ENCODE measurements at places on chromosomes 3 and 15.

DNA sequence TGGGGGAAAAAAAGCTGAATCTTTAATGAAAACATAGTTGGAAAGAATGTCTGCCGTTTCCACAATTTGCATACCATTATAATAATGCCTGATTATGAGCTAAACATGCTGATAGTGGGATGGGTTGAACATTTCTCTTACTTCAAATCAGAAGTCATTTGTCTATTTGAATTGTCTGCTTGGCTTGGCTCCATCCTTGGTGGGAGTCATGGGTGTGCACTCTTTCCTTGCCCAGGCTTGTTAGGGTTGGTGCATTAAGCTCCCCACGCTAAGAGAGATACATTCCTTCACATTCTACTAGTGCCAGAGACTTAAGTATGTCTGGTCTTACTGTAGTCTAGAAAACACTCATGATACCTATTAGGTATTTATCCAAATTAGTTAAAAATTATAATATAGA is 121.4 kb upstream of the RARB start:
- no peak for DNase-seq

DNA sequence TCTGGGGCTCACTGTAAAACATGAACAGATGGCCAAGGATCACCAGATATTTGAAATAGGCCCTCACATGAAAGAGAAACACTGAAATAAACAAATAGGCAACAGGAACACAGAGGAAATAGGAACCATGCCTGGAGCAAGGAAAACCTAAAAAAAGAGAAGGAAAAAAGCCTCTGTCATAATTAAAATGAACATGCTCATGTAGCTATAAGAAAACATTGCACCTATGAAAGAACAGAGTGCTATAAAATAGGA is 102.4 kb downstream of the RAB11A start:
- no peak for DNase-seq

DNA sequence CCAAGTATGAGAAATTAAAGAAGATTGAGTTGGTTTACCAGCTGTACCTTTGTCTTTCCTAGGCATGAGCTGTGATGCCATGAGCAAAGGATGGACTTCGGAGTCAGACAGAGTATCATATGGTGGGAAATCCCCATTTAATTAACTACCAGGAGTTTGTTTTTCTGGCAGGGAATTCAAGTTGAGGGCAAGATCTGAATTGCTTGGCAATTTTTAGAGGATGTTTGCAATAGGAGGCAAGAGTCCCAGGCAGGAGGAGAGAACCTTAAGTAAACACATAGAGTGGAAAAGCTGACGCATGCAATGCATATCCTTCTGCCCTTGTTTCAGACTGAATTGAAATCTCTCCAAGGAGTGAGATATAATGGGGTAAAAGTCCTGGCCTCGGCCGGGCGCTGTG is 569.7 kb upstream of the MDFIC2 start:
- DNase-seq, result no peak

DNA sequence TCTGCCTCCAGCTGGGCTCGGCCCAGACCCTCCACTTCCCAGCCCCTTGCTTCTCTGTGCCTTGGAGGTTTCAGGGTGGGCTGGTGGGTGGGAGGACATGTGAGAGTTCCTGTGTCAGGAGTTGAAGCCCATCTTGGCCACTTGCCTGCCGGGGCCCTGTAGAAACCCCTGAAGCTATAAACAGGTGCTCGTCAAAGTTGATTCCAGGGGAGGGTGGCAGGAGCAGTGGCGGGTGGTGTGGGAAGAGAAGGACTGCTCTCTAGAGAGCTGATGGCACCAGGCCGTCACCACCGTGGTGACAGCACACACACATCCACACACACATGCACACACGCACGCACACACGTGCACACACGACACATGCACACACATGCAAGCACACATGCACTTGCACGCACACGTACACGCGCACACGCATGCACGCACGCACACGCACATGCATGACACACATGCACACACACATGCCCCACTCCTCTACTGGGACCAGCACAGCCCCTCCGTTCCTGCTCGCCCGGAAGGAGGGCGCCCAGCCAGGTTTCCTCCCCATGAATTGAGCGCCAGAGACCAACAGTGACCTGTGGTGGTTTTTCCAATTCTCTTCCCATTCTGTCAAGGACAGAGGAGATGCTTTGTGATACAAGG is 56.3 kb upstream of the CGNL1 start:
- DNase-seq, result no peak

- DNase-seq, result no peak
Measured at GRCh38 chr3:87088993-87089841, 98.3 kb upstream of the VGLL3 start.

DNA sequence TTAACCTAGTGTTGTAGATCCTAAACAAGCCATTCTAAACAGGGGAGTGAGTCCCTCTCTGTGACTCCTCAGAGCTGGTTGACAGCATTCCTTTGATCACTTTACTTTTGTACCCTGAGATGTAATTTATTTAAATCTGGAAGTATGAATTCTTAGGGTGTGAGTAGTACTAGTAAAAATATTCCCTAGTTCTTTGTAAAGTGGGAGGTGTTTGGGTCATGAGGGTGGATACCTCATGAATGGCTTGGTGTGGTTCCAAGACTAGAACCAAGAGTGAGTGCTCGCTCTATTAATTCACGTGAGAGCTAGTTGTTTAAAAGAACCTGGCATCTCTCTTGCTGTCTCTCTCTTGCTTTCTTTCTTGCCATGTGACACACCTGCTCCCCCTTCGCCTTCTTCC is 223.7 kb downstream of the SQOR start:
- DNase-seq, result no peak

GRCh38 chr15:77584691-77585090 is 48.0 kb downstream of the LINGO1 start:
- DNase-seq, result no peak

DNA sequence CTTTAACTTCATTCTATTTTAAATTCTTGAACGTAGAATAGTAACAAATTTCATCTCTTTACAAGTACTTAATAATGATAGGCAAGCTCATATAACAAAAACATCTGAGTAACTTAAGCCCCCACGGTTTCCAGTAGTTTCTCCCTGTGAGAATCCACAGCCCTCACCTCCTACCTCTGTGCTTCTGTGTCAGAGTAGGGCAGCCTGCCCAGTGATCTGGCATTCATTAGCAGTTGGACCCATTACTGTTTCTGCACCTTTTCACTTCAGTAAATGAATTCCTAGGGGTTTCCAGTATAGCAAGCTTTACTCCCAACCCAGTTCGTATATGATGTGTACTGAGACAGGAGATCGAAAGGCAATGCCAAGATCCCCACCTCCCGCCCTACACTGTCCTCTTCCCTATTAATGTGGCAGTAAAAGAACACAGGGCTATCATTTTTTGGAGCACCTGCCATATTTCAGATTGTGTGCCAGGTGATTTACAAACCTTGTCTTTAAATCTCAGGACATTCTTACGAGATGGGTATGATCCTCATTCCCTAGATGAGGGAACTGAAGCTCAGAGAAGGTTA is 40.8 kb downstream of the EIF2AK4 start:
- DNase-seq, result no peak

DNA sequence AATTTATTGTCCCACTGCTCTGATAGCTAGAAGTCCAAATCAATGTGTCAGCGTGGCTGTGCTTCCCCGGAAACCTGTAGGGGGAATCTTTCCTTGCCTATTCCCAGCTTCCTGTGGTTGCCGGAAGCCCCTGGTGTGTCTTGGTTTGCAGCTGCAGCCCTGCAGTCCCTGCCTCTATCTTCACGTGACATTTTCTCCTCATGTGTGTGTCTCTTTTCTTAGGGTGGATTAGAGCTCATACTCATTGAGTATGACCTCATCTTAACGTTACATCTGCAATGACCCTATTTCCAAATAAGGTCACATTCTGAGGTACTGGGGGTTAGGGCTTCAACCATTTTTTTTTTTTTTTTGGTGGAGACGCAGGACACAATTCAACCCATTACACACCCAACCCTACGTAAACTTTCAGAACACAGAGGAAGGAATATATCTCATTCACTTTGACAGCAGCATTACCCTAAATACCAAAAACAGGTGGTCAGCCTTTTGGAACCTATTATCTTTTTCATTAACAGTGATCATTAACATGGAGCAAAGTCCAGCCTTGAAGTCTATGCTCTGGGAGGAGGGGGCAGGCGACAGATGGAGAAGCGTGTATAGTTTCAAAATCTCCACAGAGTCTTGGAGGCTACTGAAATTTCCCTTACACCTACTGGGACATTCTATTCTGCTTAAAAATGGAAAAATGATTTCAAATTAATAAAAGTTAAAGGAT is 88.6 kb downstream of the RYK start:
- no peak for DNase-seq

GRCh38 chr3:126293370-126294082 is 63.7 kb downstream of the KLF15 start:
- no peak for DNase-seq

- no peak for DNase-seq
Measured at GRCh38 chr3:113409676-113410075, 31.6 kb downstream of the CFAP44 start.

DNA sequence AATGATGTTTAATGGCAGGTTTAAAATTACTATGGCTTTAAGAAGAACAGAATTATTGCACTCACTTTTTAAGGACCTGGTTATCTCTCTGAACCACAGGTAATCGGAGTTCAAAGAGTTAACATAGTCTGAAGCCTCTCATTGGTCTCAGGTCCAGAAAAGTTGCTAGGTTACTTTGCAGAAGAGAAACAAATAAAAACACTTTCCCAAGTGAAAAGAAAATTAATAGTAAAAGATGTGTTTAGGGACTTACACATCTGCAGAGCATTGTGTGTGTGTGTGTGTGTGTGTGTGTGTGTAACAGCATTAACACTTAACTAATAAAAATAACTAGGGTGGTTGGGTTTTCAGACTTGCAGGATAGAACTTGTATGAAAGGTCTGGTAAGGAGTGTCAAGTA is 1.0 kb downstream of the MASP1 start:
- no peak for DNase-seq

GRCh38 chr3:30766522-30766921 is 127.9 kb downstream of the GADL1 start:
- no peak for DNase-seq

GRCh38 chr15:68414206-68414555 is 17.8 kb downstream of the ITGA11 start:
- DNase-seq, result no peak

DNA sequence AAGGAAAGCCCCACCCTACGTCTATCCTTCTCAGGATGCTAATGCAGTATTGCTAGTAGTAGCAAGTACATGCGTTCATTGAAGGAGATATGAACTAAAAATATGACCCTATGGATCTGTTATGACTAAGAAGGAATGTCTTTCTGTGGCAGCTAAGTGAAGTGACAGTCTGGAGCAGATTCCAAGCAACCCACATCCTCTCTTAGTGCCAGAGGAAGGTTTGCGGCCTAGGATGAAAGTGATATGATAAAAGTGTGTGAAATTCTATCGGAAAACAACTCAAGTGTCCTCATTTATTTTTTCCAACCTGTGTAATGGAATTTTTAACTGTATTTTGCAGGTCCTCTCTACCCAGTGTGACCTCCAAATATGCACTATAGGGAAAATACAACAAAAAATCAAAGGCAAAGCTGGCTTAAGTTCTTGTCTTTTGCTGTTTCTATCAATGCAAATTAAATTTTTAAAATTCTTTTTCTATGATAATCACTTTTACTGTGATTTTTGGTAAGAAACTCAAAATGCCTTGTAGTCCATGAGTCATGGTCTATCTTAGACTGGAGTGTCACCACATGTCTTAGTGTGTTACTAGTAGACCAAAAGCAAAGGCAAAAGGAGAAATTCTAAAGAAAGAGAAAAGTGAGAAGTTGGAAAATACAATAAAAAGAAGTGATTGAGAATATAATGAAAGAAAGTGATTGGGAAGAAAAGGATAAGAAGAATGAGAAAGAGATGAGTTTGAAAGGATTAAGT is 161.2 kb upstream of the TMCO5A start:
- DNase-seq, result no peak

- no peak for DNase-seq
Measured at GRCh38 chr3:139629033-139629432, 48.7 kb downstream of the NMNAT3 start.

DNA sequence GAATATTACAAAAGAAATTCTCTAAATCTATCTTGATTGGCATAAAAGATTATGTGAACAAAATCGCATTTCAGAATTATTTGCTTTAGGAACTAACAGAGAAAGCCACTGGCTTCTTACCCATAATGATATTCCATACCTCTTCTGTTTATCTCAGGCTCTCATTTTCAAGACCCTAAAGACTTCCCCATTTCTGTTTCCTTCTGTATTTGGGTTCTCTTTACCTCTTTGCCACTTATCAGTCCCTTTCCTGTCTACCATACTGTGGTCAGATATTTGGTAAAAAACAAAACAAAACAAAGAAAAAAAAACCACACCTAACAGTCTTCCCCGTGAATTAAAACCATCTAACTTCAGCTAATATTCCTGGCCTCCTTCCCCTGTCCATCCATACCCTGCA is 108.5 kb downstream of the LRRC28 start:
- no peak for DNase-seq

DNA sequence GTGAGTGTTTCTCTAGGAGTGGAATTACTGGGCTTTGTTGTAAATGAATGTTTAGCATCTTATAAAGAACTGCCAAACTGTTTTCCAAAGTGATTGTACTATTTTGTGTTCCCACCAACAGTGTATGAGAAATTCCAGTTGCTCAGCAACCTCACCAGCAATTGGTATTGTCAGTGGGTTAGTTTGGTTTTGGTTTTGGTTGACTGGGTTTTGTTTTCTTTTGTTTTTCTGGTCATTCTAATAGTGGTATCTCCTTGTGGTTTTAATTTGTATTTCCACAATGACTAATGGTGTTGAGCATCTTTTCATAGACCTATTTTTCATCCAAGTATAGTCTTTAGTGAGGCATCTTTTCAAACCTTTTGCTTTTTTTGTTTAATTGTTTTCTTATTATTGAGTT is 27.1 kb downstream of the FILIP1L start:
- no peak for DNase-seq

DNA sequence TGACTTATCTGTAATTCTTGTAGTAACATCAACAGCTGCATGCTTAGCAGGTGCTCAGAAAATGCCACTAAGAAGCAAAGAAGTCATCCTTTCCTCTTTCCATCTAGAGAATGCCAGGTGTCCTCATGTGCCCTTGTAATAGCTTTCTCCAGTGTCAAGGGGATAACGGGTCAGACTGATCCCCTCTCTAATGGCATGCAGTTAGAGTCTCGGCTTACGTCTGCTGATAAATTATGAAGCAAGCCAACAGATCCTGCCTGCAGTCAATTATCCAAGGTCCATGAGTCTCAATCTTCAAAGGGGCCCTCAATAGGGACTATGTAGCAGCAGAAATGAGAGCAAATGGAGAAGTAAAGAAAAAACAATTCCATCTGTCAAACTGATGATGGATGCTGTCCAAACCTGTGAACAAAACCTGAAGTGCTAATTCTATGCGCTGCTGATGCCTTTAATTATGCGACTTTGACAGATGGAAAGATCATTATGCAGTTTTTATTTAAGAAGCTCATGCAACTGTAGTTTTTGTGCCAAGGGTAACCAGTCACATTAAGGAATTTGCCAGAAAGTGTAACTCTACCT is 162.8 kb upstream of the PEX5L start:
- no peak for DNase-seq

DNA sequence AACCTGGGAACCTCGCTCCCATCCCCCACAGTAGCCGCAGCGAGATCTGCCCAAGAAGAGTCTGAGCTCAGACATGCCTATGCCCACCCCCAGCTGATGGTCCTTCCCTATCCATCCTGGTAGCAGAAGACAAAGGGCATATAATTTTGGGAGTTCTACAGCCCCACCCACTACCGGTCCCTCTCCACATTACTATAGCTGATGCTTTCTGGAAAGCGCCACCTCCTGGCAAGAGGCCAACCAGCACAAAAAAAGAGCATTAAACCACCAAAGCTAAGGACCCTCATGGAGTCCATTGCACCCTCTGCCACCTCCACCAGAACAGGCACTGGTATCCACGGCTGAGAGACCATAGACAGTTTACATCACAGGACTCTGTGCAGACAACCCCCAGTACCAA is 168.4 kb downstream of the MEGF11 start:
- no peak for DNase-seq
